ENCODE measurements at places on chromosomes 1 and 21. TPM values are rescaled to one million over a fixed set of nuclear protein-coding genes. Genes with fewer than 3 reads are reported as not detected.
A peak's percentile ranks its signal among the peaks of the same experiment; 100 is the strongest.

Gene KIF17
- not detected for total RNA-seq

Gene SPATA1
- total RNA-seq, result 2.5 TPM

- no peak for DNase-seq
These were observed 360.2 kb downstream of the ADGRL2 start for GRCh38 chr1:82160903-82161302.

DNA sequence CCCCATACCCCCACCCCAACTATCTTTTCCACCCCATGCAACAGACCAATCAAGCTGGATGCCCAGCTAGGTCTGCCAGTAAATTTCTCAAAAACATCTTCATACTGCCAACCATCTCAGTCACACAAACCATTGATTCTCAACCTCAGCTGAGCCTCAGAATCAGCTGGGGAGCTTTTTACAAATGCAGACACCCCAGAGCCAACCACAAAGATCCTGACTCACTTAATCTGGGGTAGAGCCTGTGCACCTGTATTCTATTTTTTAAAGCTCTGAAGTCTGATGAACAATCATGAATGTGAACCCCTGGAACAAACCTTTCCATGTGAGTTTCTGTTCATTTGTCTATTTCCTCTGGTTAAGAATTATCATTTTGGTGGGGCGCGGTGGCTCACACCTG lies 66.0 kb downstream of the ZNF281 start:
- DNase-seq, result peak; percentile 17
